CD4-positive, CD25-positive, alpha-beta regulatory T cell (primary cell): ENCODE measurements at places on chromosomes 5 and 9. TPM values are rescaled to one million over a fixed set of nuclear protein-coding genes. Genes with fewer than 3 reads are reported as not detected.

DNA sequence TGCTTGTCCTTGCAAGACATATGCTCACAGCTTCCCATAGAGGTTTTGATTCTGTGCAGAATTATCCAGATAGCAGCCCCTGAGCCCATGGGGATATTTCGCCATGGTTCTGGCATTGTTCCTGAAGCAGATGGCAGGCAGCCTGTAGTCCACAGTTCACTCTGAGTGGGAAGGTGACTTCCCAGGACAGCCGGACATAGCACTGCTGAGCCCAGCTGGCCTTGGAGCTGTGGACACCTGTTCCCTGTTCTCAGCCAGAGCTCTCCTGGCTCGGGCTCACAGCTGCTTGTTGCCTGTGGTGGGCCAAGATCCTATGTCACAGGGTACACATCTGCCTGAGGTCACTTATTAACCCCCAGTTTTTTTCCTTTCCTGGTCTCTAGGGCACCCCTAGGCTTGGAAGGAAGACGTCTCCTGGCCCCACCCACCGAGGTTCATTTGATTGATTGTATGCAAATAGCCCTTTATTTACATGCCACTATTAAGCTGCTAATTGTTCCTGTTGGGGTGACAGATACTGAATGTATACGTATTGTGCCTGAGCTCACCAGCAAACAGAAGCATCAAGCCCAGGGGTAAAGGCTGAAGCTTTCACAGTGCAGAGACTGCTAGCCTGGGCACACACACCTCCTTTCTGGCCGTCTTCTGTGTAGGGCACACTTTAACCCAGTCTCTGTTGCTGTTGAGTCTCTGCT lies 96.6 kb upstream of the DMRT1 start:
- DNase-seq = no peak

DNA sequence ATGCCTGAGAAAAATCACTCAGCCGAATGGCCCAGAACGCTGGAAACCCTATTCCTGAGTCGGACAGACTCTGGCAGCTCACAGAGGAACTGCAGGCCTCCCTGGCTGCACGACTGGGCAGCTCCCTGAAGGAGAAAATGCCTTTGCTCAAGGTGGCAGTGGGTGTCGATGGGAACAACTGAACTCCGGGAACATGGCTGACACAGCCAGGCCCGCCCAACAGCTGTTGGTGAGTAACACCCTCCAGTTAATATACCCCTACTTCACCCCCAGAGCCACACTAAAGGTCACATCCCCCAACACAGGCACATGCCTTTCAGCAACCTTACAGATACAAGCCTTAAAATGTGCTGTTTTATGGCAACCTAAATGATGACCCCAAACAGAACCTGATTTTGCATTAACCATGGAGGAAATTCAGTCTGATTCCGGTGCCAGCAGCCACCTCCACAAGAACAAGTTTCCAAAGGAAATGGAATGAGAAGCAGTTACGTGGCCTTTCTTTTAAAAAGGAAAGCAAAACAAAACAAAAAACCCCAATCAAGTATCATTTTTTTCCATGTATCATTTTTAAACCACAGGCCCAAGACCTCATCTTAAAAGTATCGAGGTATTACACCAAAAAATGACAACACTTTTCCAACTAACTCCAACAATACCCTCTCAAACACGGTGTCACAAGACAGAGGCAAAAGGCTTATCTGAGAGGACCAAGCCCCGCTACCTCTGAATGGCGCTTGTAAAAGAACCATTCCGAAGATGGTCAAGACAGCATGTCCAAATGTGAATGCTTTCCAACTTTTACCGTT lies 3.1 kb downstream of the KLF9 start:
- peak; percentile 41 for DNase-seq

DNA sequence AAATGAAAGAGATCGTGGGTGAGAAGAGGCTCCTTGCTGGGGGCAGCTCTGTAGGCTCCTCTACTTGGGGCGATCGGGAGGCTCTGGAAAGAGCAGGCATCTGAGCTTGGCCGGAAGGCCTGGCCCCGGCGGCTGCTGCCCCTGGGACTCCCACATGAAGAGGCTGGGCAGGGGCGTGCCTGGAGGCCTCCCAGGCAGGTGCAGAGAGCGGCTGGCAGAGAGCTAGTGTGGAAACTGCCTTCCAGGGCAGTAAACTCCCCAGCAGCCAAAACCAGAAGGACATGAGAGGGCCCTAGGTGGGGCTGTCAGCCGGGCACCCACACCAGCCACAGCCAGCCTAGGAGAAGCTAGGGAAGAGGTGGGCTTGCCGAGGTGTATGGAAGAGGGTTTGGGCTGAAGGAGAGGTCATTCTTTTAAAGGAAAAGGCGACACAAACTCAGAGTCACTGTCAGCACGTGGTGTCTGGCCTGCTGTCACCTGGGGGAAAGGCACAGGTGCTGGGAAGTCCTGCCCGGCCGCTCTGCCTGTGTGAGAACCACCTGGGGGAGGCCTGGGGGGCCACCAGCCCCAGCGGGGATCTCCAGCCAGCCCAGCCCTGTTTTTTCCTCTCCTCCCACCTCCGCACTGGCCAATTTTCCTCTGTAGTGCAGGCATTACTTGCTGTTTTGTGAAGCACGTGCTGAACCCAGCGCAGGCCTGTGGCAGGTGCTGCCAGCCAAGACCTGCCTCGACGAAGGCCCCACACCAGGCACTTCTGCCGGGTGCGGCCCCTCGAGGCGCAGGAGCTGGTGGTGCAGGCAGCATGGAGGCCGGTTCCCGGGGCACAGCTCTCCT lies 44.8 kb upstream of the EGFL7 start:
- DNase-seq = no peak

DNA sequence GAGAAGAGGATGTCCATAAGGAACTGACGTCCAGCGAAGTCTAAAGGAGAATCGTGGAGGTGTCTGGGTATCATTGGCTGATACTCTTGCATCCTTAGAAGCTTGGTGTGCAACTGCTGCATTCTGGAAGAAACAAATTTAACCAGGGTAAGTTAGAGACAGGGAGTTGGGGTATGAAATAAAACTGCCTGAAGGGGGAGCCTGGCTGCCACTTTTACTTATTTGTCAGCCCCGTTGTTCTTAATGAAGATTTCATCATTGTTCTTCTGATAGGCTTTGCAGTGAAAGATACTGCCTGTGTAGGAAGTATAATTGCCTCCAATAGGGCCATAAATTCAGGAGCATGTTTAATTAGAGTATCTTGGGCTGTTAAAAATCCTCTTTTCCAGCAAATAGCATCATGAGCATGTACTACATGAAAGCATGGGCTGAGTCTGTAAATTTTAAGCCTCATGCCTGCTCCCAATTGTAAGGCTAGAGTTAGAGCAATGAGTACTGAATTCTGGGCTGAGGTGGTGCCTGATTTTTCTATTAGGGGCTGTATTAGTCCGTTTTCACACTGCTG lies 1264.5 kb upstream of the ACO1 start:
- peak; percentile 5 for DNase-seq

CAVIN4 gene
- 0.25 TPM for total RNA-seq

DNA sequence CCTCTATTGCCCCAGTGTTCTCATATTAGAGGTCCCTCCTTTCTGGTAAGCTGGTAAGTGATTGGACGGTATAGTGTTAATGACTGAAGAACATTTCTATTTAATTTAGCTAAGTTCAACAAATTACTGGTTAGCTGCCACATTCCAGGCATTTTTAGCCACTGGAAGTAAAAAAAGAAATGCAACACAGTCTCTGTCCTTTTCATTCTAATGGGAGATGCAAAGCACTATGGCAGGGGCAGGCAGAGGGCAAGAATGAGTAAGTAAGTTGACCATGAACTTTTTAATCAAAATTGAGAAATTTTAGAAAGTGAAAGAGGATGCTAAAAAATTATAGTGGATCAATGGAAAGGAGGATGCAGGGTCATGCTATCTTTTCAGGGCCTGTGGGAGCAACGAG lies 137.4 kb downstream of the GPBP1 start:
- DNase-seq = no peak

DNA sequence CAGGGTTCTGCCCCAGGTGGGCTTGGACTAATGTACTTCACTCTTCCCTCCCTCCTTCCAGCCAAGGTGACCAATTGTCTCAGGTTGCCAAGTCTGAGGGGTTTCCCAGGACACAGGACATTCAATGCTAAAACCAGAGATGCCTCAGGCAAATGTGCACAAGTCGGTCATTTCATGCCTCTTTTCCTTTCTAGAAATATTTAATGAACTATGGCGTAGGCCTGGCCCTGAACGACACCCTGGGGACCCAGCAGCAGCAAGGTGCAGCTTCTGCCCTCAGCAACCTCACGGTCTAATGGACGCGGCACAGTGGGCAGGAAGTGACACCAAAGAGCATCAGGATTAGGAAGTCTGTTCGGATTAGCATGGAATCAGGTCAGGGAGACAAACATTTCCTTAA lies 148.1 kb downstream of the MTX3 start:
- no peak for DNase-seq

GRCh38 chr5:19369048-19369447 lies 619.0 kb downstream of the CDH18 start:
- DNase-seq = no peak

DNA sequence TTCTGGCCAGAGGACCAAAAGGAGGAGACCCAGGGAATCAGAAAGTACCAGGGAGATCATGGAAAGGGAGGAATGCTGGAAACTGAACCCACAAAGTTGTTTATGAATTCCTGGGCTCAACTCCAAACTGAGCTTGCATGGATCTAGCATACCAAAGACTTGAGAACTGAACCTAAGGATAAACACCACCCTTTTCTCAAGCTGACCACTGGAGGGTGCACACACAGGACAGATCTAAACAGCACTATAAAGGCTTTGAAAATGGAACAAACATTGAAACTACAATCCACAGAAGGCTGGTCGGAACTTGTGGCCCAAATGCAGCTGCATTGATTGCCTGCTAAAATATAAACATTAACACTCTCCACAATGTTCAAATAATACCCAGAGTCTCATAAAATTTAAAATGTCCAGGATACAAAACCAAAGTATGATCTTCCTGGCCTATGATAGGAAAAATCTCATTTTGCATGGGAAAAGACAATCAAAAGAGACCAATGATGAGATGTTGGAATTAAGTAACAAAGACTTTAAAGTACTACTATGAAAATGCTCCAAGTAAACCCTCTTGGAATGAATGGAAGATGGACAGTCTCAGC lies 15.6 kb upstream of the IRF1 start:
- DNase-seq = peak; percentile 58

PCDH1 gene
- 0.20 TPM for total RNA-seq

DNA sequence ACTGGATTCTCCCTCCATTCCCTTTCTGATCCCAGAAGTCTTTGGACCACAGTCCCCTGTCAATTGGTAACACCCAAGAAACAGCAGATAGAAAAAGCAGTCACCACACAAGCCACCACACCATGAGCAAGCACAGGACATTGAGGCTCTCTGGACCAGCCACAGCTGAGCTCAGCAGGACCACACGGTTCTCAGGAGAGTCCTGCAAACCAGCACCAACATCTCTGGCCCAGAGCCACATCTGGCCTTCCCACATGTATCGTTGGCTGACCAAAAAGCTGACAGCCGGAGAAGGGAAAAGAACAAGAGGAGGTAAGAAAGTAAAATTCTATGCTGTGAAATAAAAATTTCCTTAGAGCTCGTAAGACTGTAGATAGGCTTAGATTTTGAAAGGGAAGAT lies 56.7 kb downstream of the KLHL3 start:
- no peak for DNase-seq

- no peak for DNase-seq
These were observed 479.2 kb upstream of the TUSC1 start for GRCh38 chr9:26157411-26157810.
